ENCODE measurements at places on chromosomes 1 and 21.

DNA sequence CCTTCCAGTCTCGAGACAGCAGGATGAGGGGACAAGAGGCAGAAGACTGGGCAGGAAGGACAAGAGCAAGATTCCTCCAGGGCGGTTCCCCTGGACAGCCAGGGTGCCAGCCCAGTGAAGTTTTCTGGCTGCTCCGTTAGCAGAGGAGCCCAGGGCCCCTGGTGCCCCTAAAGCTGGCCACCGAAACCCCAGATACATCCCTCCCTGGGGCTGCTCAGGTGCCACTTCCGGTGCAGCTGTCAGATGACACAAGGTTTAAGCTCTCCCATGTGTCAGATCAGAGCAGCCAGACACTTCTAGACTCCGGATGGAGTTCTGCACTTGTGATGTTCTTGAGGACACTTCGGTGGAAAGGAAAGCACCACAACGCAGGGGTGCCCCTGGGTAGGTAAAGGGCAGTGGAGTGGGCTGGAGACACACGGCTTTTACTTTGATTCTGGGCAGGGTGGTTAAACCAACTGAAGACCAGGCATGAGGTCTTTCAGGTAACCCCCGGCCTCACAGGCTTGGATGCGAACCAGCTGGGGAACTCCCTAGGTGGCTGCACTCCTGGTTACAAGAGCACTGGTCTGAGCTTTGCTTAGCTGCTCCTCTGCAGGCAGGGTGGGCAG, 85.7 kb downstream of the ITPKB start:
- H3K4me1 ChIP-seq, result no peaks in the 10 kb centered on the region
- H3K4me3 ChIP-seq, result no peak overlapping the region
- H3K27ac ChIP-seq, result no peak overlapping the region
- DNase-seq, result peak; percentile 7

- no peaks in the 10 kb centered on the region for H3K27me3 ChIP-seq
- H3K36me3 ChIP-seq, result no peaks in the 10 kb centered on the region
- no peak for DNase-seq
- peaks cover 6% of the 10 kb centered on the region for H3K4me1 ChIP-seq
Observed at GRCh38 chr1:89502042-89502441, 22.6 kb upstream of the LRRC8B start.

DNA sequence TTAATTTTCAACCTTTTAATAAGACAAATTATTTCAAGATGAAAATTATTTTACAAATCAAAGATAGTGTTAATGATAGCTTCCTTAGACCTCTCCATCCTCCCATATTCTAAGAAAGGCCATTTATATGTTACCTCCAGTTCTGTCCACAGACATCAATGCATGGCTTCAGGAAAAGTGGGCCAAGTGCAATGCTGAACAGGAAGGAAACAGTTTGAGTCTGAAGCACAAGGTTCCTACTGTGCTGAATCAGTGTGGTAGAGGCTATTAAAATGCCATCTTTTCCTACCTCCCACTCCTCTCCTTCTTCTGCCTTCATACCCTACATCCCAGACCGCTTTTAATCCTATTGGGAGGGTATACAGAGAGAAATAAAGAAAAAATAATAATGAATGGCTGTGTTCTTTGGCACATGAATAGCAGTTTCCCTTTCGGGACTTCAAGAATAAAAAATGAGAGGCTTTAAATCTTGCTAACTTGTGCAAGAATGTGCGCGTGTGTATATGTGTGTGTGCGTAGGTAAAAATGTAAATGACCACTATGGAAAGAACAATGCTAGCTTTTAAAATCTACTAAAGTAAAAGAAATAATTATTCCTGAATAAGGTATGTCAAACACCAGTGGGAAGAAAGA, 62.6 kb upstream of the C1orf105 start:
- H3K36me3 ChIP-seq, result no peaks in the 10 kb centered on the region
- H3K4me1 ChIP-seq, result peaks cover 63% of the 10 kb centered on the region
- peak overlapping the region; percentile 37 for H3K4me3 ChIP-seq
- peak overlapping the region; percentile 85 for H3K27ac ChIP-seq
- H3K27me3 ChIP-seq, result no peaks in the 10 kb centered on the region

GRCh38 chr1:1373815-1374588, 1.0 kb downstream of the AURKAIP1 start:
- no peak for DNase-seq
- H3K4me1 ChIP-seq, result peaks cover 47% of the 10 kb centered on the region
- H3K27me3 ChIP-seq, result no peaks in the 10 kb centered on the region
- peak overlapping the region; percentile 99 for H3K27ac ChIP-seq
- H3K36me3 ChIP-seq, result peaks cover 11% of the 10 kb centered on the region

DNA sequence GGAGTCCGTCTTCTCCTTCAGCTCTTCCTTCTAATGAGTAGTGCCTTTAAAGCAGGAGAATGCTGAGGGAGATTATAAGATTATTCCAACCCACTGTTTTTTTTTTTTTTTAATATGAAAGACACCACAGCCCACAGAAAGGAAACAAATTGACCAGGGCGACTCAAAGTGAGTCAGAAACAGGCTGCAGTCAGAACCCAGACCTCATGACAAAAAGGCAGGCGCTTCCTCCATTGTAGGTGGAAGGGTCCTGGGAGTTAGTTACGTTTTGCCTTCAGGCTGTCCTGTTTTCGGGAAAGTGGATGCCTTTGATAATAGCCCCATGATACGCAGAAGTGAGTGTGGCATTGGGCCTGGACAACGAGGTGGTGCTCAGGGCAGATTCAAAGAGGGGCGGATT, 21.0 kb downstream of the PLXNA2 start:
- no peak for DNase-seq
- no peaks in the 10 kb centered on the region for H3K27me3 ChIP-seq
- H3K36me3 ChIP-seq, result no peaks in the 10 kb centered on the region
- peaks cover 99% of the 10 kb centered on the region for H3K4me1 ChIP-seq

GRCh38 chr1:33377756-33378155, 53.1 kb downstream of the PHC2 start:
- peak overlapping the region; percentile 77 for H3K27ac ChIP-seq
- H3K4me1 ChIP-seq, result peaks cover 70% of the 10 kb centered on the region
- H3K27me3 ChIP-seq, result no peaks in the 10 kb centered on the region
- no peaks in the 10 kb centered on the region for H3K36me3 ChIP-seq

- H3K27me3 ChIP-seq, result peaks cover 20% of the 10 kb centered on the region
- DNase-seq, result no peak
- no peak overlapping the region for H3K4me3 ChIP-seq
- H3K4me1 ChIP-seq, result no peaks in the 10 kb centered on the region
Observed at GRCh38 chr1:40300249-40300567, 16.9 kb downstream of the COL9A2 start.

- no peak overlapping the region for H3K27ac ChIP-seq
- no peaks in the 10 kb centered on the region for H3K27me3 ChIP-seq
- H3K36me3 ChIP-seq, result peaks cover 48% of the 10 kb centered on the region
- no peak overlapping the region for H3K4me3 ChIP-seq
Observed at GRCh38 chr21:36166705-36167104, 10.1 kb downstream of the DOP1B start.

- H3K36me3 ChIP-seq, result no peaks in the 10 kb centered on the region
- H3K27ac ChIP-seq, result no peak overlapping the region
- H3K4me3 ChIP-seq, result no peak overlapping the region
- no peak for DNase-seq
- no peaks in the 10 kb centered on the region for H3K4me1 ChIP-seq
Observed at GRCh38 chr1:242847390-242847993, 323.0 kb upstream of the PLD5 start.

DNA sequence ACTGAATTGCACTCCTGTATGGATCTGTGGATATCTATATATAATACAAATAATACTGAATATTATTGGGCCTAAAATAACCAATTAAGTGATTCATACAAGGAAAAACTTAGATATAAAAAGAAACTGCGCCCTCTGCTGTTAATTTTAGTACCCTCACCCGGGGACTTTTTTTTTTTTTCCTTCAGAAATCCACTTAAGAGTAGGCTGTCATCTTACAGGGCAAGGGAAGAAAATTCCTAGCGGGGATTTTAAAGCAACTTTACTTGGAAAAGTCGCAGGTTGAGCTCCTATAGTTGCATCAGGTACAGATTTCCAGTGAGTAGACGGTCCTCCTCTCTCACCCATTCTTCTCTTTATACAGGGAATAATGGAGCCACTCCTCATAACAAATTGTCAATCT, 1.3 kb downstream of the NTNG1 start:
- H3K27ac ChIP-seq, result no peak overlapping the region
- H3K4me3 ChIP-seq, result peak overlapping the region; percentile 64
- no peak for DNase-seq
- no peaks in the 10 kb centered on the region for H3K36me3 ChIP-seq

DNA sequence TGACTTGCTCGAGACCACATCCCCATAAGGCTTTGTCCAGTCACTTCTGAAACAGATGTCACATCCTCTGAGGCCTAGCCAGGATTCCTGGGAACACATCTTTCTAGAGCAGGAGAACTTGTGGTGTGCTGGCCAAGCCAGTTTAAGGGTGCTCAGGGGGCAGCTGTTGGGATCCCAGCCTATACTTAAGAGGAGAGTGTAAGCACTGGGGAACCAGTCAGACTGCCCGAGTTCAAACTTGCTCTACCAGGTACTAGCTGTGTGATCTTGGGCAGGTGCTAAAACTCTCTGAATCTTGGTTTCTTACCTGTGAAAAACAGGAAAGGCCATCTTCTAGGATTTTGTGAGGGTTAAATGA, 15.6 kb upstream of the LY9 start:
- no peak overlapping the region for H3K27ac ChIP-seq
- peaks cover 13% of the 10 kb centered on the region for H3K27me3 ChIP-seq
- no peaks in the 10 kb centered on the region for H3K36me3 ChIP-seq
- no peaks in the 10 kb centered on the region for H3K4me1 ChIP-seq
- H3K4me3 ChIP-seq, result no peak overlapping the region

GRCh38 chr1:184330875-184331274, 56.0 kb upstream of the C1orf21 start:
- H3K4me3 ChIP-seq, result no peak overlapping the region
- peak overlapping the region; percentile 74 for H3K27ac ChIP-seq
- DNase-seq, result no peak
- no peaks in the 10 kb centered on the region for H3K36me3 ChIP-seq

GRCh38 chr1:87766737-87767136, 438.1 kb downstream of the LMO4 start:
- no peaks in the 10 kb centered on the region for H3K27me3 ChIP-seq
- H3K27ac ChIP-seq, result no peak overlapping the region
- H3K36me3 ChIP-seq, result no peaks in the 10 kb centered on the region
- no peaks in the 10 kb centered on the region for H3K4me1 ChIP-seq
- no peak overlapping the region for H3K4me3 ChIP-seq

GRCh38 chr1:228341814-228342626, 64.6 kb downstream of the TRIM11 start:
- DNase-seq, result peak; percentile 9
- H3K27ac ChIP-seq, result no peak overlapping the region
- no peak overlapping the region for H3K4me3 ChIP-seq
- H3K36me3 ChIP-seq, result peaks cover 59% of the 10 kb centered on the region
- no peaks in the 10 kb centered on the region for H3K27me3 ChIP-seq

DNA sequence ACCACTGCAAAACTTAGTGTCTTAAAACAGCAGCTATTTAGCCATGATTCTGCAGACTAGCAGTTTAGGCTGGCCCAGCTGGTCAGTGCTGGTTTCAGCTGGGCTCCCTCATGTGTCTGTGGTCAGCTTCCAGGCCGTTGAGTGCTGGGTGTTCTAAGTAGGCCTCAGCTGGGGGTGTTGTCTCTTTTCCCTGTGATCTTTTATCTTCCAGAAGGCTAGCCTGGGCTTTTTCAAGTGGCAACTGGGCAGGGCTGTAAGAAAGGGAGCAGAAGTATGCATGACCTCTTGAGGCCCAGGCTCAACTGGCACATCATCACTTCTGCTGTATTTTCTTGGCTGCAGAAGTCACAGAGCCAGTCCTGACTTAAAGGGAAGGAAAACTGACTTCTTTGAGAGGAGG, 136.1 kb downstream of the KIF26B start:
- H3K4me3 ChIP-seq, result no peak overlapping the region
- no peak overlapping the region for H3K27ac ChIP-seq
- no peaks in the 10 kb centered on the region for H3K36me3 ChIP-seq

- no peak overlapping the region for H3K27ac ChIP-seq
- no peaks in the 10 kb centered on the region for H3K27me3 ChIP-seq
- H3K36me3 ChIP-seq, result no peaks in the 10 kb centered on the region
Observed at GRCh38 chr1:185568155-185569123, 165.8 kb upstream of the HMCN1 start.

DNA sequence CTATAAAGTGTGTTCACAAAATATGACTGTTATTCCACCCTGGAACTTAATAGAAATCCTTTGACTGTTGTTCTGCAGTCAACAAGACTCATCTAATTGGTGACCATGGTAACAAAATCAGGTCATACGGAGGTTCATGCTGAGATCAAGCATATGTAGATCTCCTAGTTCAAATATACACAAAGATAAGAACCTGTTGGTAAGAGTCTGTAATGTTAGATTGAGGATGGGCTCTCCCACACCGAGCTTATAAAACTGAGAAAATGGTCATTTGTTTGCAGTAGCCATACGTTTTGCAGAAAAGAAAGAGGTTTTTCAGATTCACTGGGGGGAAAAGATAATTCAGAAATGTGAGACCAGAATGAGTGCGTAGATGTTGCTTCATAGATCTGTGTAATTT, 468.1 kb downstream of the RPS6KC1 start:
- DNase-seq, result no peak
- H3K27me3 ChIP-seq, result no peaks in the 10 kb centered on the region
- H3K36me3 ChIP-seq, result no peaks in the 10 kb centered on the region
- H3K4me3 ChIP-seq, result no peak overlapping the region
- H3K27ac ChIP-seq, result no peak overlapping the region
- no peaks in the 10 kb centered on the region for H3K4me1 ChIP-seq

DNA sequence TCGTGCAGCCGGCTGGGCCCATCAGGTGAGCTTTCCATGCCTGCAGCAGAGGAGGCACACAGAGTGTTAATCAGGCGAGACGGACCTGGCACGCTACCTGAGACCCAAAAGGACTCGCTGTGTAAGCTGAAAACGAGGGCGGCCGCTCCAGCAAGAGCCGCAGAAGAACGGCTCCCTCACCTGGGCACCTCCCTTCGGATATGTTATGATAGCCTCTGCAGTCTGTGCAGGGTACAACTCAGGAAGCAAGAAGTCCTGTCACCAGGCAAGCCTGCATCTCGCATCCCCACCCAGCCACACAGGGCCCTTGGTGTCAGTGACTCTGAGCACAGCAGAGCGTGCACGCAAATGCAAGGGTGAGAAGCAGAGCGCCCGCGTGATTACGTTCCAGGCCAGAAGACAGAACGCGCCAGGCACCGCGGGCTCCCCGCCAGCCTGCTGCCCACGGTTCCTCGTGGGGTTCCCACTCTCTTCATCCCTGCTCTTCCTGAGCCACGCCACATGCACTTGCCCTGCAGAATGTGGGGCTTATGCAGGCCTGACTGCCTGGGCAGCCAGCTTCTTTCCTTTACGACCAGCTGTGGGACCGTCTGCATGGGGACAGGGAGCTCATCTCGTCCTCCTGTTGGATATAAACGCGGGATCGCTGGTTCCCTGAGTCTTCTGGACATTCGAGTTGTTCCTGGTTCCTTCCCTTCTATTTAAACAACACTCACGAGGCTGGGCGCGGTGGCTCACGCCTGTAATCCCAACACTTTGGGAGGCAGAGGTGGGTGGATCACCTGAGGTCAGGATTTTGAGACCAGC, 20.2 kb upstream of the LRRC47 start:
- H3K27me3 ChIP-seq, result no peaks in the 10 kb centered on the region
- no peak overlapping the region for H3K4me3 ChIP-seq
- no peaks in the 10 kb centered on the region for H3K4me1 ChIP-seq
- H3K36me3 ChIP-seq, result peaks cover 65% of the 10 kb centered on the region
- H3K27ac ChIP-seq, result no peak overlapping the region
- DNase-seq, result no peak

- H3K27me3 ChIP-seq, result no peaks in the 10 kb centered on the region
- peaks cover 12% of the 10 kb centered on the region for H3K36me3 ChIP-seq
- H3K27ac ChIP-seq, result peak overlapping the region; percentile 95
- peak; percentile 65 for DNase-seq
- H3K4me1 ChIP-seq, result peaks cover 87% of the 10 kb centered on the region
- peak overlapping the region; percentile 49 for H3K4me3 ChIP-seq
Observed at GRCh38 chr1:225817611-225818061, 7.7 kb downstream of the EPHX1 start.

Data from left ventricle myocardium inferior (tissue), 1 donor.